ENCODE measurements at places on chromosomes 11 and 22.

DNA sequence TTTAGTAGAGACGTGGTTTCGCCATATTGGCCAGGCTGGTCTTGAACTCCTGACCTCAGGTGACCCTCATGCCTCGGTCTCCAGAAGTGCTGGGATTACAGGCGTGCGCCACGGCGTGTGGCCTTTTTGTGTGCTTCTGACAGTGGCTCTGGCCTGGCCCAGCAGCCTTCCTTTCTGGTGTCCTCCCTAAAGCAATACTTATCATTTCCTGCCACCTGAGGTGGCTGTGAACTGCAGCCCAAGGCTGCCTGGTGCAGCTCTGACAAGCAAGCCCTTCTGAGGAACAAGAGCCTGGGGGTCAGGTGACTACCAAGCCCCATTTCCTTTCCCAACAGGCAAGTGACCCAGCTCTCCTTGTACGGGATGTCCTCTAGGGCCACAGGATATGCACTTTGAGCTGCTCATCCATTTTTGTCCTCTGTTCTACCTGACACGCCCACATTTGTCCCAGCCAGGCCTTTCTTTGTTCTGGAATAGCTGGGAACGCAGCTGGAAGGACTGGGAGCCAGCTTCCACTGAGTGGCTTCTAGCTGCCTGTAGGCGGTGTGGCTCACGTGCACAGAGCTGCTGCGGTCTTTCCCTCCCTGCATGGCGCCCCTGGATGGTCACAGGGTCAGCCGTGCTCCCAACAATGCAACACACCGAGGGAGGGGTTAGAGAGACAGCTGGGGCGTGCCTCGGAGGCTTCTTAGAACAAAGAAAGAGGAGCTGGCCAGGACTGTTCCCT lies 12.3 kb upstream of the BID start:
- no peak for DNase-seq

GRCh38 chr22:19195796-19196731 lies 17.5 kb upstream of the SLC25A1 start:
- DNase-seq, result no peak

- no peak for DNase-seq
These were observed 250.0 kb downstream of the MIAT start for GRCh38 chr22:26907366-26907765.

DNA sequence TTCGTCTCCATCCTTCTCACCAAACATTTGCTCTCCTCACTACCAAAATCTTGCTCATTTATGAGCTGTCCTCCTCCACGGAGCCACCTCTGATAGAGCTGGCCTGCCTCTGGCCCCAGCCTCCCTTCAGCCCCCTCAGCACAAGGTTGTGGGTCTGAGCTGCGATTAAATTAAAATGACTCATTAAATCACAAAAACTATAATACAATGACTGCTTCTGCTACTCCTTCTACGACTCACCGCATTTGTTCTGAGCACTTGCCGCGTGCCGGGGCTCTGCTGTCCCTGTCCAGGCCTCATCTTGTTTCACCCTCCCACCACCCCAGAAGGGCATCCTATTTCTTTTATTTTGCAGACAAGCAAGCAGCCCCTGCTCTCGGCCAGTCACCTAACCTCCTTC lies 49.2 kb upstream of the TIMP3 start:
- no peak for DNase-seq

- DNase-seq, result no peak
These were observed 54.7 kb upstream of the PRDM11 start for GRCh38 chr11:45091563-45092403.

DNA sequence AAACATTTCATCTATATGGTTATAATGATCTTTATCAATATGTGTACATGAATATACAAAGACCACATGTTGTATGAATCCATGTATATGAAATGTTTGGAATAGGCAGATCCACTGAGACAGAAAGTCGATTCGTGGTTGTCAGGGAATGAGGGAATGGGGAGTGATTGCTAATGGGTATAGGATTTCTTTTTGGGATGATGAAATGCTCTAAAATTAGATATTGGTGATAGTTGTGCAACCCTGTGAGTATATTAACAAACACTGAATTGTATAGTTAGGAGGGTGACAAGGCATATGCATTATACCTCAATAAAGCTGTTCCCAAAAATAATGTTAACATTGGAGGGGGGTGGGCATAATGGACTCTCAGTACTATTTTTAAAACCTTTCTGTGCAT lies 5.0 kb upstream of the PTPMT1 start:
- DNase-seq, result no peak

DNA sequence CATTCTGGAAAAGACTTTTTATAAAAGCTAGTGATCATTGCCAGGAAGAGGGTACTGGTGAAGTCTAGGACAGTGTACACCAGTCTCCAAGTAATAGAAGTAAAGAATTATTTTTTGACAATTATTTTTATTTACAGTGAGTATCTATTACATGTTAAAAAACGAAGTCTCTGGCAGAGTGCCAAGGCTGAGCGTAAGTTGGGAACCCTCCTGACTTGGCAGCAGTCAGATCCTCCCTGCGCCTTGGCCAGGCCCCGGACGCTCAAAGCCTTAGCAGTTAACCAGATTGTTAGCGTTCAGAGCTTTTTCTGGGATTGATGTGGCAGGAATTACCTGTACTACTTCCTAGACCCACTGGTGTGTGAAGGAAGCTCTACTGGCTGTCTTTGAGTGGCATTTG lies 38.1 kb upstream of the CTTN start:
- DNase-seq, result peak; percentile 75

GRCh38 chr22:47200273-47201051 lies 438.0 kb downstream of the TBC1D22A start:
- no peak for DNase-seq

DNA sequence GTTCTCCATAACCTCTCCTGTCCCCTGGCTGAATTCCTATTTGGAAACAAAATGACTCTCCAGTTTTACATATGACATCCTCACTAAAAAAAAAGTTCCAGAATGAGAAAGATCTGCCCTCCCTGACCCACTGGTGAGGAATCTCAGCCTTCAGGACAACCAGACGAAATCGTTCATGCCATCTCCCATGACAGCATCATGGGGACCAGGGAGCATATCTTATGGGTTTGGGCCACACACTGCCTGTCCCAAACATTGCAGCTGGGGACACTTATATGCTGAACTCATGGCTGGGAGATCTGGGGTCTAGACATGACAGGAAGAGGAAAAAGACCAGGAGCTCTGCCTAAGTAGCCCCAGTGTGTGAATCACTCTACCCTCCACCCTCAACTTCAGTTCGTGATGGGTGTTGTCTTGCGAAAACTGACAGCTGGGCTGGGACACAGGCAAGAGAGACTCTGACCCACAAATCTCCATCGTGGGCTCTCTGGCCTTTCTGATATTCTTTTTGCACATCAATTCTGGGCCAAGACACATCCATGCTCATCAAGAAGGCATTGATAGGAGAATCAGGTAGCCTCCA lies 102.0 kb downstream of the ZNF280B start:
- no peak for DNase-seq

DNA sequence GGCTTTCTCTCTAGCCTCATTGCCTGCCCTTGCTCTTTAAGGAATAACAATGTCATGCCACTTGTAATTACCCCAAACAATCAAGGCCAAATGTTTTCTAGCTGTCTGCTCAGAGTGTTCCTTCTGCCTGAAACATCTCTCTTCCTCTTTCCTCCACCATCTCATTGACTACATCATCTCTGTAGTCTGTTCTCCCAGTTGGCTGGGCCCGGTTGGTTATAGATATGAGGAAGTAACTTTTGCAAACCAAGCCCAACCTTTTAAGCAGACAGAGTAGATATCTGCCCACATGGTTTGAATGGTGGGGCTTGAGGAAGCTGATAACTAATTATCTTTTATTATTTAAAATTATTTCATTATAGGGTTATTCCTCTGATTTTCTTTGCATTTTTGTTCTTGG lies 104.5 kb downstream of the NTM start:
- DNase-seq, result no peak

DNA sequence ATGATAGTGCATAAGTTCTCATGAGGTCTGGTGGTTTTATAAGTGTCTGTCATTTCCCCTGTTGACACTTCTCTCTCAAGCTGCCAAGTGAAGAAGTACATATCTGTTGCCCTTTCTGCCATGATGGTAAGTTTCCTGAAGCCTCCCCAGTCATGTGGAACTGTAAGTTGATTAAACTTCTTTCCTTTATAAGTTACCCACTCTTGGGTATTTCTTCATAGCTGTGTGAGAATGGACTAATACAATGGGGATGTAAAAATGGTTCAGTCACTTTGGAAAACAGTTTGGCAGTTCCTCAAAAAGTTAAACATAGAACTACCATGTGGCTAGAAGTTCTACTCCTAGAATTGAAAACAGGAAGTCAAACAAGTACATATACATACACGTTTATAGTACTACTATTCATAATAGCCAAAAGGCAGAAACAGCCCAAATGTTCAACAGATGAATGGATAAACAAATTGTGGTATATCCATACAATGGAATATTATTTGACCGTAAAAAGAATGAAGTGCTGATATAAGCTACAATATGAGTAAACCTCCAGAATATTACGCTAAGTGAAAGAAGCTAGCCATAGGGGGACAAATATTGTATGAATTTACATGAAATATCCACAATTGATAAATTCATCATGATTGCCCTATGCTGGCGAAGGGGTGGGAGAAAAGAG lies 16.0 kb upstream of the DKK3 start:
- no peak for DNase-seq

DNA sequence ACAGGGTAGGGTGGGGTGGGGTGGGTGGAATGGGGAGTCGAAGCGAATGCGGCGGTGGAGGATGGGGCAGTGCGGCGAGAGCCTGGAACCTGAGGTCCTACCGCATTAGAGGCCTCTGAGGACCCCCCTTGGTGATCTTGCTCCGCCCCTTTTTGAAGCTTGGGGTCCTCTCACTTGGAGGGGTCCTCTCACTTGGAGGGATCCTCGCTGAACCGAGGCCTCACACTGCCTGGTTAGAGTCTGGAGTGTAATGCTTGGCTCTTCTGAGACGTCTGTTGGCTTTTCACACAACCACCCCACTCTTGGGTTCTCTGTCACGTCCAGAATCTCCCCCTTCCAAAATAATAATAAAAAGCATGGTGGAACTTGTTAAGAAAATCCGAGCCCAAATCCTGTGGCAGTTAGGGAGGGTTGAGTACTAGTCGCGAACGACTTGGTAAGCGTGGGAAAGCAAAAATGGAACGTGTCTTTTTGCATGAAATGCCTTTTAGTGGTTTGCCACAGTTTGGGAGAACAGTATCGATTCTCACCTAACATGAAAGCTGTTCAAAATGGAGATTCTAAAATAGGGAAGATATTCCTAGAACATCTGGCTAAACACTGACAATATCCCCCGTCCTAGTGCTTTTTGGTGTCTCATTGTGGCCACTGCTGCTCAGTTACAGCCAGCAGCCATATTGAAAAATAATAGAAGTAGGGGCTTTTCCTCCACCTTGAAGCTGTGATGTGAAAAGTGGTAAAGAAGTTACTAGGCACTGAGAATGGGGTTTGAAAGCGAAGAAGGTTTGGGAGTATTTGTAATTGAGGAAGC lies 822 bp downstream of the RBX1 start:
- no peak for DNase-seq

DNA sequence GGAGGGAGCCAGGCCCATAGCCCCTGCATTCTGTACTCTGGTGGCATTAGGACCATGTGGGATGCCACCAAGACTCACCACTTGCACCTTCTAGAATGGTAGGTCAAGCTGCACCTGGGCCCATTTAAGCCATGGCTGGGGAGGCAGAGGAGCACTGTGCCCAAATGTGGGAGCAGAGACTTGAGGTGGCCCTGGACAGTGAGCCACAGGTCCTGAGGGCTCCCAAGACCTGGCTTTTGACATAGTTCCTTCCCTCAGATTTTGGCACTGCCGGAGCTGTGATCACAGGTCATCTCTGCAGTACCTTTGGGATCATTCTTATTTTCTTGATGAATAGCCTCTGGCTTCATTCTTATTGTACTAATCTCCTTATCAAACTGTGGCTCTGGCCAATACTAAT lies 43.2 kb downstream of the ST3GAL4 start:
- no peak for DNase-seq

- DNase-seq, result no peak
These were observed 108.3 kb upstream of the SYT13 start for GRCh38 chr11:45394294-45395085.

DNA sequence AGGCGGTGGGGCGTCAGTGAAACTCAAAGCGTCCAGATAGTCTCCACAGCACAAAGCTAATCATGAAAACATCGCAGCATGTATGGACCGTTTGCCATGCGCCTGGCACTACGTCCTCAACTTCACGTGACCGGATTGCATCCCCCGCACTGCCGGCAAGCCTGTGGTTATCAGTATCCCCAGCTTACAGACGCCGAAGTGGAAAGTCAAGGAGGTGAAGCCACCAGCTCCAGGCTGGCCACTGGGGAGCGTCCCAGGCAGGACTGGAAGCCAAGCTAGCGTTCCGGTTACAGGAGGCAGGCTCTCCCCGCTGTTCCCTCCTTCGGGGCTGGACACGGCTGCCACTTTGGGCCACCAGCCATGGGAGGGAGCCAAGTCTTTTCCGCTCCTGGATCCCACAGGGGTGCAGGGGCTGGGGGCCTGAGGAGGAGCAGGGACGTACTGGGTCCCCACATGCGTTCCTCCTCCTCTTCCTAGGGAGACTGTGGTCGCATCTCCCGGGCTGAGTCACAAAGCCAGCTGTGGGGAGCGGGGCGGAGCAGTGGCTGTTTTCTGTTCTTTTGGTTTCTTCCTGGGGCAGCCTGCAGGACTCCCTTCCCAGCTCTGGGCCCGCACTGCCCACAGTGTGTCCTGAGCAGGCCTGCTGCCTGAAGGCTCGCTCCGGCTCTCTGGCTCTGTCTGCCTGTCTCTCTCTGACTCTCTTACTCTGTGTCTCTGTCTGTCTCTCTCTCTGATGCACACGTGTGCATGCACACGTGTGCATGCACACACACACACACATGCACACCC lies 4.3 kb upstream of the OSBPL5 start:
- DNase-seq, result no peak

DNA sequence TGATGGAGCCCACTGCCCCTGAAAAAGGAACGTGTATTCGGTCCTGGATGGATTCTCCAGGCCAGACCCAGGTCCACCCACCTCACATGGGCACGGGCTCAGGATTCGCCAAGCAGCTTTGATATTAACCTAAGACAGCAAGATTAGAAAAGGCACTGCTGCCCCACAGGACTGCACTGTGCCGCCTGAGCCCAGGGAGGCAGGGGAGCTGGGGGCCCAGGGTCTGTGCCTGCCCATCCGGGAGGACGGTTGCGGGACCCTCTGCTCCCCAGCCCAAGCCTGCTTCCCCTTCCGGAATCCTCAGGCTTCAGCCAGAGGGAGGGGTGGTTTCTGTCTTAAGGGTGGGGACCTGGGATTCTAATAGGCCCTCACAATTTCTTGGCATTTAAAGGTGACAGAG lies 13.5 kb upstream of the VSIG10L2 start:
- DNase-seq, result no peak

GRCh38 chr11:118715837-118716260 lies 36.4 kb upstream of the TREH start:
- DNase-seq, result no peak

GRCh38 chr22:46453006-46453828 lies 84.2 kb downstream of the CELSR1 start:
- peak; percentile 38 for DNase-seq

- DNase-seq, result no peak
These were observed 815 bp upstream of the PLCB3 start for GRCh38 chr11:64250415-64251015.

DNA sequence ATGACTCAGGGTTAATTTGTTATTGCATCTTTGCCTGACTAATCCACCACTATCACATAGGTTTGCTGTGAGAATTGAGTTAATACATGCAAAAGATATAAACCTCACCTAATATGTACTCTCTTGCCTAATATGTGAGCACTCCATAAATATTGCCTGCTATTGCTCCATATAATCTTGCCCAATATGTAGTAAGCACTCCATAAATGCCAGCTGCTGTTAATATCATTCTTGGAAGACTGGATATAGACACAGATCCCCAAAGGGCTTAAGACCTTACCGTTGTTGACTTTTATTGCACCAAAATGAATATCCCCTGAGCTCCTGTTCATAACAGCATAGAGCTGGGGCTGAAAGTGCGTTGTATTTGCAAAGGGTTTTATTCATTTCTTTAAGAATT lies 27.0 kb upstream of the LRRC55 start:
- DNase-seq, result no peak
